ENCODE measurements at places on chromosomes 6 and 20.

- DNase-seq, result no peak
Measured at GRCh38 chr6:38113825-38114576, 294.5 kb downstream of the ZFAND3 start.

DNA sequence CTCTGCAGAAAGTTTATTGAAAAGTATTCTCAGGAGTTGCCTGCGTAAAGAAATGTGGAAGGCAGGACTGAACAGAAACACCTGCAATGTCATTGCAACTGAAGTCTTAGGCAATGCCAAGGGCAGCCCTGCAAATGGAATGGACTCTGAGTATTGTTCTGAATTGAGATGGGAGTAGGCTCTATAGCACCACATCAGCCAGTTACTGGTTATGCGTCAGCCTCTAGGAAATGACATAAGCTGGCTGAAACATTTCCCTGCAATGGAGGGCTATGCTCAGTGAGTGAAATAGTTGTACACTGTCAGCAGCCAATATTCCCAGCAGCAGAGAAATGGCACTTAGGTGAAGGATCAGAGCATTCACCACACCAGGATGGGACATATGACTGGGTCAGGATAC lies 13.8 kb upstream of the GJE1 start:
- DNase-seq, result no peak

DNA sequence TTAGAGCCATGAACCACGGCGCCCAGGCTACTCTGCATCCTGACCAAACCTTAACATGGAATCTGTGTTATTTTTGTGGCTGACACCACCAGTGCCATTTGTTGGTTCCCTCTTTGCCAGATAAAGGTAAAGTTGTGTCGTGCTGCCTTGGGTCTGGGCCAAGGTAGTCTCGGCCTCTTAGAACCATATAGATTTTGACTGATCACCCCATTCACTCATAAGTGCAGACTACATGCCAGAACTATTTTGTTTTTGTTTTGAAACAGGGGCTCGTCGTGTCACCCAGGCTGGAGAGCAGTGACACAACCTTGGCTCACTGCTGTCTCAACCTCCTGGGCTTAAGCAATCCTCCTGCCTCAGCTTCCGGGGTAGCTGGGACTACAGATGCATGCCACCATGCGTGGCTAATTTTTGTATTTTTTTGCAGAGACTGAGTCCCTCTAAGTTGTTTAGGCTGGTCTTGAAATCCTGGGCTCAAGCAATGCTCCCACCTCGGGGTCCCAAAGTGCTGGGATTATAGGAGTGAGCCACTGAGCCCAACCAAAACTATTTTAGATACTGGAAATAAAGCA lies 19.2 kb upstream of the RIPOR3 start:
- DNase-seq, result no peak

DNA sequence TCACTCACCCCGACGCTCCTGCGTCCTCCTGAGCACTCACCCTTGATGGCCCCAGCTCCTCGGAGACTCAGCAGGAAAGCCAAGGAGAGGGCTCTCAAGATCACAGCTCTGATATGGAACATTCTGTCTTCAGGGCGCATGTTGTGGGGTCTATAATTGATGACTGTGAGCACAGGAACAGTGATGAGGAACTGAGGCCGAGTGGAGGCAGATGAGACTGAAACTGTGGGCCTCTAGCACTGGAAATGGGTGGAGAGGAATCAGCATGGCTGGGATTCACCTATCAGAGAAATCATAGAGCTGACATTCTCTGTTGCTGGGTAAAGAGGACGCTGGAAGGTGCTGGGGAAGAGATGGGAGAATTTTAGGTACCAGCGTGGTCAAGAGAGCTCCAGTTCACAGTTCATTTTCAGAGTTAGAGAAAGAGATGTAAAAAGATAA lies at the start of gene HLA-DPA1:
Gene HLA-DPA1 (minus strand): TSS at position 219 of the 441 bp plus-strand sequence.
- no peak for DNase-seq

DNA sequence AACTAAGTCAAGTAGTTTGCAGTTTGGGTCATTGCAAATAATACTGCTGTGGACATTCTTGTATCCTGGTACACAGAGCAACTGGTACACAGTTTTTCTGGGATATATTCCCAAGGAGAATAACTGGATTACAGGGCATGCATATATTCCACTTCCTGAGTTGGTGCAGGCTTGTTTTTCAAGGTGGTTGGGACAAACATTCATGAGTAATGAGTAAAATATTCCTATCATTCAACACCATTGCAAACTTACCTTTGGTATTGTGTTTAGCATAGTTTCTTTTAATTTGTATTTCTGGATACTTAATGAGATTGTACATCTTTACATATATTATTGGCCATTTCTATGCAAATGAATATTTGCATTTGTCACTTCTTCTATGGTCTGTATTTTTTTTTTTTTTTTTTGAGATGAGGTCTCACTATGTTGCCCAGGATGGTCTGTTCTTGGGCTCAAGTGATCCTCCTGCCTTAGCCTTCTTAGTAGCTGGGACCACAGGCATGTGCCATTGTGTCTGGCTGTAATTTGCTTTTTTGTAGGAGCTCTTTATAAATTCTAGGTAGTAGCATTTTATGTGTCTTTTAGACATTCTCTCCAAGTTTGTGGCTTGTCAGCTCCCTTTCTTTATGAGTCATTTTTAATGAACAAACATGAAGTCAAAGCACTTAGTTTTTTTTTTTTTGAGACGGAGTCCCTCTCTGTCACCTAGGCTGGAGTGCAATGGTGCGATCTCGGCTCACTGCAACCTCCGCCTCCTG lies 158.7 kb downstream of the SOX4 start:
- no peak for DNase-seq

- DNase-seq, result no peak
Measured at GRCh38 chr6:72616406-72617015, 5.4 kb upstream of the KCNQ5 start.

All from stimulated activated CD8-positive, alpha-beta memory T cell treated with anti-CD3 and anti-CD28 coated beads, Interleukin-12 subunit alpha, Interleukin-12 subunit beta, amount 100 ng/mL, for 4 hours (primary cell).